Thymus (tissue), 14 donors: ENCODE measurements at places on chromosomes 7 and 10.

GRCh38 chr7:155724327-155725005, 80.0 kb downstream of the RBM33 start:
- DNase-seq, result no peak

GRCh38 chr7:137891016-137891655, 44.4 kb upstream of the DGKI start:
- no peak for DNase-seq

- no peak for DNase-seq
Measured at GRCh38 chr7:117184367-117184766, 138.5 kb downstream of the WNT2 start.

- no peak for DNase-seq
Measured at GRCh38 chr7:41472427-41473125, 230.3 kb downstream of the INHBA start.

DNA sequence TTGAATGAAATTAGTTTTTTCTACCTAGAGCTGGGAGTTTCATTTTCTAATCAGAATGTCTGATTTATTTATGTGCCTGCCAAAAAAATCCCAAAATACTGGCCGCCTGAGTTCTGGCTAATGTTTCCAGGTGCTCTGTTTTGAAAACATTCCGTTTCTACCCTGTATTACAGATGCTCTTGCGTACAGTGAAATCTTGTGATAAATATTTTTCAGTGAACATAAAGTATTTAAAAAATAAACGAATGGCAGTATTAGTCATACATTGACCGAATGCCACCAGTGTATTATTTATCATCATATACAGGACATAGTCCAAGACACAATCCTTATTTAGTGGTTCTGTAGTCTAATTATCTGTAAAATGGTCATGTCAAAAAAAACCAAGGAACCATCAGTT, 102.8 kb downstream of the KAT6B start:
- DNase-seq, result no peak

- no peak for DNase-seq
Measured at GRCh38 chr7:37341033-37341630, 107.5 kb downstream of the ELMO1 start.

DNA sequence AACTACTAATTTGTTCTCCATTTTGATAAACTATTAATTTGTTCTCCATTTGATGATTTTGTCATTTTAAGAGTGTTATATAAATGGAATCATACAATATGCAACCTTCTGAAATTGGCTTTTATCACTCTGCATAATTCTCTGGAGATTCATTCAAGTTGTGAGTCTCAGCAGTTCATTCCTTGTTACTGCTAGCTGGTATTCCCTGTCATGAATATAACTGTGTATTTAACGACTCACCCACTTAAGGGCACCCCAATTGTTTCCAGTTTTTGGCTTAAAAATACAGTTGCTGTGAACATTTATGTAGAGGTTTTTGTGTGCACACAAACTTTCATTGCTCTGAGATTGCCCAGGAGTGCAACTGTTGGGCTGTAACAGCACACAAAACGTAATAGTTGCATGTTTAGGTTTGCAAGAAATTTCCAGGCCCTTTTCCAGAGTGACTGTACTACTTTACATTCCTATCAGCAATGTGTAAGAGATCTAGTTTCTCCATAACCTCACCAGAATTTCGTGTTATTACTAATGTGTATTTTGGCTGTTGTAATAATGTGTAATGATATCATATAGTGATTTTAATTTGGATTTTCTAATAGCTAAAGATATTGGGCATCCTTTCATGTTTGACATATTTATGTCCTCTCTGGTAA, 153.2 kb upstream of the ADCY1 start:
- no peak for DNase-seq

- DNase-seq, result no peak
Measured at GRCh38 chr10:34392641-34393170, 422.4 kb downstream of the PARD3 start.
